ENCODE measurements at places on chromosomes 5 and 9.

DNA sequence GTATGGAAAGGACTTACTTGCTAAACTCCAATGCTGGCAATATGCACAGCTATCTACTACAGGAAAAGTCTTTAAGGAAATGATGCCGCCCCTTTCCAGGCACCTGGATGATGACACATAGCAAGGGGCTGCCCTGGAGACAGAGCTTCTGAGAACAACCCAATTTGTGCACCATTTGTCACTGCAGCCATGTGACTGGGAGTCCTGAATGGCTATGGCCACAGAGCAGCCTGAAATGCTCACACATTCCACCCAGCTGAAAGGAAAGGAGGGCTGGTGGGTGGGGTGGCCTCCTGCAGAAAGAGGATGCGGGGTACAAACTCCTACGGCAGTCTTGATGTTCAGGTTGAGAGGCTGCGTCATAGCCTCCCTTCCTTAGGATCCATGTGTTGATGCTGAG lies 70.1 kb upstream of the FSTL4 start:
- no peak for DNase-seq

DNA sequence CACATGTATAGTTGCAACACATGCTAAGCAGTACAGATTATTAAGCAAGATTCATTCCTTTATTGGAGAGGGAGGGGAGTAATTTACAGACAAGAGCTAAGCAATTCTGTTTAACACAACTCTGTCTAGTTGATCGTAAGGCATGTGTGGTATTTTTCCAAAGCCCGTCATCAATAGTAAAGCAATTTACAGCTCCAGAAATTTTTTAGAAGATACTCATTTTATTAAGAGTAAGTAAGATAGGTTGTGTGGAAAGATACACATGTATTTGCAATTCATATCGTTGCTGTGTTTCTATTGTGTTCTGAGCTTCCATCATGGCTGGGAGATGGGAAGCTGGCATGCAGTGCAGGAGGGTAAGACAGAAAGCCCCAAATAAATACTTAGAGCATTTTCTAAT lies 289.2 kb upstream of the TMEM161B start:
- no peak for DNase-seq

- no peak for DNase-seq
These were observed 46.9 kb upstream of the GAS1 start for GRCh38 chr9:86994231-86994630.

DNA sequence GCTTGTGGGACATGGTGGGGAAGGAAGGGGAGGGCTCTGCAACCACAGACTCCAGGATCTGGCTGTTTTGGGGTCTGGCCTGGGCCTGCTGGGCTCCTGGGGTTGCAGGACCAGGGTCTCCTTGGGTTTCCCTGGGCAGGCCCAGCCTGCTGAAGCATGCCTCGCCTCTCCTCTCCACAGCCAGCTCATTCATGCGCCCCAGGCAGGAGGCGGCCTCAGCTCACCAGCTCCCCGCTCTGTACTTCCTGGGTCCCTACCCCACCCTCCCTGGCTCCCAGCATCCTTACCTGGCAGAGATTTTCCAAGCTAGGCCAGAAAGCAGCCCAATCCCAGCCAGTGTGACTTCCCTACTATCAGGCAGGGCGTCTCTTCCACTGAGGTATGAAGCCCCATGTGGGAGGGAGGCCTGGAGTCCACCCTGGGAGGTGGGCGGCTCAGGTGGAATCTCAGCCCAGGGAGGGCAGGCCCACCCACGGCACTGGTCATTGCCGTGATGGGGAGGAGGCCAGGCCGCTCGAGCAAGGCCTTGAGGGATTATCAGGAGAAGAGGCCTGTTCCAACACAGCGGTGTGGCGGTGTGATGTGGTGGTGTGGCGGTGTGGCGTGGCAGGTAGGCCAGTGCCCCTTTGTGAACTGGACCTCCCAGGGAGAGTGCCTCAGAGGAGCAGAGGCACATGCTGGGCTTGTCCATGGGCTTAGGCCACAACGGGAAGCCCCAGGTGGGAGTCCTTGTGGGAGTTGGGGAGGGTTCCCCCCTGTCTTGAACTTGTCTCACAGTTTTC lies 103.4 kb downstream of the DAB2IP start:
- DNase-seq: no peak

DNA sequence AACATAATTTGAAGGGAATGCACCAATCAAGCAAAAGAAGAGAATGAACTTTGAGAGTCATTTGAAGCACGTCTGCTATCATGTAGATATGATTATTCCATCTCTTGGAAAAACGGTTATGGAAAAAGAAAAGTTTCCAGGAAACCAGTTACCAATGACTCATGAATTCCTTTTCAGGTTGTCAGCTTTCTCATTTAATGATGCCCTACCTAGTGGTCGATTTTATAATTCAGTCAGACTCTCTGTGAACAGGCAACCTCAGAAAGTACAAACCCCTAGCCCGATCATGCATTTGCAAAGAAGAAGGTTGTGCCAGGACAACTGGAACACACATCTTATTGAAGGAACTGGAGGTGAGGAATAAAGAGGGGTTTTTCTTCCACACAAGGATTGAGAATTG lies 355.1 kb upstream of the GRIA1 start:
- peak; percentile 49 for DNase-seq

- DNase-seq: no peak
These were observed 294.4 kb downstream of the MEF2C start for GRCh38 chr5:88588609-88589008.

DNA sequence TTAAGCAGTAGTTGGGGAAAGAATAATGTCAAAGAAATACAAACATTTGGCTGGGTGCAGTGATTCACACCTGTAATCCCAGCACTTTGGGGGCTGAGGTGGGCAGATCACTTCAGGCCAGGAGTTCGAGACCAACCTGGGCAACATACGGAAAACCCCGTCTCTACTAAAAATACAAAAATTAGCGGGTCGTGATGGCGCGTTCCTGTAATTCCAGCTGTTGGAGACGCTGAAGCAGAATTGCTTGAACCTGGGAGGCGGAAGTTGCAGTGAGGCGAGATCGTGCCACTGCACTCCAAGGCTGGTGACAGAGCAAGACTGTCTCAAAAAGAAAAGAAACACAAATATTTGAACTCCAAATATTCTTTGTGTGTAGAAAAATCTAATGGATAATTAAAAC lies 4.7 kb downstream of the MATR3 start:
- DNase-seq: no peak

DNA sequence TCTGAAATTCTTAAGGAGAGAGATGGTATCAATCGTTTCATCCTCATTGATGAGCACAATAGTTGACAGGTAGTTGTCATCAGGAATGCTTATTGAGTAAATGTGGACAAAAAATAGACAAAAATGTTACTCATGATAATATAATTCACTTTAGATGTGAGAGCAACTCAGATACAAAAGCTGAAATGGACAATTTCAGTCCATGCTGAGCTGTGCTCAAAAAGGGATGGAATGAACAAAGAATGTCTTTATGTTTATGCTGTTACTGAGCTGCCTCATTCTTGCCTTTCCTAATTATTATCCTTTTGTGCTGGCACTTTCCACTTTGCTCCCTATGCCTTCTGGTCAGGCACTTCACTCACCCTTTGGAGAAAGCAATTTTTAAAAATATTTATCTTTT lies 49.5 kb downstream of the JAKMIP2 start:
- no peak for DNase-seq

- no peak for DNase-seq
These were observed 139.7 kb downstream of the GABBR2 start for GRCh38 chr9:98568909-98569469.
